ENCODE measurements at places on chromosomes 2 and 18. TPM values are rescaled to one million over a fixed set of nuclear protein-coding genes. Genes with fewer than 3 reads are reported as not detected.

Gene LHCGR
- not detected for total RNA-seq

Gene TUBA4B
- not detected for total RNA-seq

Gene TEKT4
- total RNA-seq = not detected

Gene SH2D6
- 0.28 TPM for total RNA-seq

Gene PCARE
- total RNA-seq = under 0.01 TPM

Gene INPP4A
- total RNA-seq = 26.4 TPM

Gene UGT1A4
- not detected for total RNA-seq

Gene MATN3
- total RNA-seq = 0.85 TPM

Gene CCDC138
- total RNA-seq = 5.8 TPM

Gene IL36RN
- not detected for total RNA-seq

Gene PLEKHH2
- total RNA-seq = 0.28 TPM

Gene CNTNAP5
- 0.09 TPM for total RNA-seq

Gene POTEC
- not detected for total RNA-seq

Gene MERTK
- total RNA-seq = 17.3 TPM

Gene CXCR1
- not detected for total RNA-seq

Gene LBX2
- total RNA-seq = 1.4 TPM

Gene ZC3H6
- 2.9 TPM for total RNA-seq

Gene BOLL
- total RNA-seq = not detected

Data from endothelial cell of coronary artery (primary cell).